Activated T-helper 1 cell treated with anti-CD3 and anti-CD28 coated beads, Interleukin-2, amount 50 U/mL, for 16 hours (primary cell): ENCODE measurements at places on chromosomes 11 and 22.
A peak's percentile ranks its signal among the peaks of the same experiment; 100 is the strongest.

DNA sequence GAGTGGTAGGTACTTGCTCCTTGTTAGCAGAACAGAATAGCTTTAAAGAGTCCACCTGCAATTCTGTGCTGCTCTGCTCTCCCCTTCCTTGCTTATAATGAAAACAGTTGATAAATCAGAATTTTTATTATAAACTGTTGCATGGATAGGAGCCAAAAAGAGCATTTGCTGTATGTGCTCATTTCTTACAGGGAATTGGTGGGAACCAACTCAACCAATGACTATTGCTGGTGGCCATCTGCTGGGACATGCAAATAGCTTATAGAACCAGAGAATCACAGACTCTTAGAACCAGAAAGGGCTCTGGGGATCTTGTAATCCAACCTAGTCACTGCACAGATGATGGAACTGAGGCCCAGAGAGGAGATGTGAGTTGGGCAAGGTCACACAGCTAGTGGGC lies 43.1 kb upstream of the NECTIN1 start:
- no peak for DNase-seq

- DNase-seq = no peak
Measured at GRCh38 chr11:70399681-70400112, 1.4 kb downstream of the CTTN start.

DNA sequence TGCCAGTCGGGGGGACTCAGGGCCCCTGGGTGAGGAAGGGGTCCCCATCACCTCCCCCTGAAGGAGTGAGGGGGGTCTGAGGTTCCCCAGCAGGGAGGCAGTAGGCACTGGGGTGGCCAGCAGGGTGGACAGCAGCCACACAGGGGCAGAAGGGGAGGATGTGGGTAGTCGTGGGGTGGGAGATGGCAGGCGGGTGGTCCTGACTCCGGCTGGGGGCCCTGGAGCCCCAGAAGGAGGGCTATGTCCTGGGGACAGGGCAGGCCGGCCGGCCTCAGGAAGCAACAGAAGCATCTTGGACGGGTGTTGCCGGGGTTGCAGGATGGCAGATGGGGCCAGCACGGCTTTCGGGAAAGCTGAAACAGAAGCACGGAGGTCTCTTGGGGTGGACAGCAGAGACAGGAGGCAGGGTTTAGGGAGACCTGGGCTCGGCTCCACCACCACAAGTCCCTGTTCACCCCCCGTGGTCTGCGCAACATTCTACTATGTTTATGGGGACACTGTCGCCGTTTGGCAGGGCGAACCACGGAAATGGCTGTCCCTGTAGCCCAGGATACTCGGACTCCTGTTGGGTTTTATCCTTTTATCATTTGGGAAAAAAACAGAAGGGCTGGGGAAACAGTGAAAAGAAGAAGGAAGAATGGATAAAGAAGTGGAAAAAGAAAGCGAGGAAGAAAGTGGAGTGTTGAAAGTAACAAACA lies 14.1 kb downstream of the VWCE start:
- no peak for DNase-seq

DNA sequence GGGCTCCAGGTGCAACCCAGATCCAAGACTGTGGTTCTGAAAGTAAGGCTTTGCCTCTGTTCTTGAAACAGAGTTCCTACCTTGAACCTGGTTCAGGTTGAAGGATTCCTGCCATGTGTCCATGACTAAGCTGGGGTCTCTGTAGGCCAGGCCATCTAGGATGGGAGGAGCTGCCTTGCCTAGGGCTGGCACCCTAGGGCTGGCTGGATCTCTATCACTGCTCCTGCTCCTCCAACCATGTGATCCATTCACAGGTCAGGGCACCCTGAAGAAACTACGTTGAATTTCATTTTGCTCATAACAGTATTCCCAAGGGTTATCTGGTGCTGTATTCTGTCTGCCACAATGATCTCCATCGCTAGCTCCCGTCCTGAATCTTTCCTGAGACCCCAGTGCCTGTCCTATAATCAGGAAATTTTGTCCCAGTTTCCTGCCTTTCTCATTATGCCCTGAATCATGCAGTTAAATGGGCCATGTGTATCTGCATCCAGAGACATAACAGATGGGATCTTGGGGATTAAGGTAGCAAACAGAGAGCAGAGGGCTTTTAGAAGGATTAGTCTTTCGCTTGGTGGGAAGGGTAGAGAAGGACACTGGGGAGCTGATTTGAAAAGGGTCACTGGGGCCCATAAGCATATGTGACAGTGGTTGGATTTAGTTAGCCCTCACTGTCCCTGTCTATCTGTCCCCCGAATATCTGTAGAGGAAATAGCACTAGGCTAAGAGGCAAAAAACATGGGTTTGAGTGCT lies 98.2 kb upstream of the MTMR2 start:
- DNase-seq = no peak

DNA sequence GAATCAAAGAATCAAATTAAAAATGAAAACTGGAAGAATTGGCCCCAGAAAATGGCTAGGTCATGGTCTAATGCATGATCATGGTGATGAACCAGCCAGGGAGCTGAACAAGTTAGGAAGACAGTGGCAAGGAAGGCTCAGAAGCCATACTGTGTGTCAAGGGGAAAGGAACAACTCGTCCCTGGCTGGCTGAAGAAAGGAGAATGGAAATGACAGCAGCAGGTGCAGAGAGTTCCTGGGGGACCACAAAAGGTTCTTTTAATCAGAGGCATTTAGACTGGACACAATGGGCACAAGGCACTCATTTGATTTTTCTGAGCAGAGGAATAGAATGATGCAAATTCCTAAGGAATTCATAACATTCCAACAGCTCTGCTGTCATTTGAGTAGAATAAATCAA lies 209.9 kb downstream of the LARGE1 start:
- no peak for DNase-seq

- DNase-seq = no peak
Measured at GRCh38 chr11:76735841-76736240, 47.3 kb upstream of the TSKU start.

DNA sequence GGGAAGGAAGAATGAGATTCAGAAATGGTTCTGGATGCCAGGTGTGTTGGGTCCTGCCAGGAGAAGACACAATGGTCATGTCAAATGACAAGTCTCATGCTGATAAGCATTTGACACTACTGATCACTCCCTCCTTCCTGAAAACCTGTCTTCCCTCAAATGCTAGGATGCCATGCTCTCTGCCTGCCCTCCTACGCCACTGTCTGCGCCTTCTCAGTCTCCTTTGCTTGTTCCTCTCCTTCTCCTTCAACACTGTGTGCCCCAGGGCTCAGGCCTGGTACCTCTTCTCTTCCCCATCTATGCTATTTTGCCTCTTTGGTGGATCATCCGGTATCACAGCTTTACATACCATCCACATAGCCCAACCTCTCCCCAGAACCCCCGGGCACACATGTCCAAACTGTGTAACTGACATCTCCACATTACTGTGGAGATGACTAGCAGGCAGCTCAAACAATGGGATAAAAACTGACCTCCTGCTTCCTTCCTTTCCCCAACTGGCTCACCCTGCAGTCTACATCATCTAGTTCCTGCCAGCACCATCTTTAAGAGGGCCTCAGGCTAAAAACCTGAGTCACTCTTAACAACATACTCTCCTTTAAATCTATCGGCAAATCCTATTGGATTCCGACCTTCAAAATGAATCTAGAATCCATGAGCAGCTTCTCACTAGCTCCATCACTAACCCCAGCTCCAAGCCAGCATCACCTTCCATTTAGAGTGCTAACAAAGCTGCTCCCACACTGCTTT lies 8.2 kb downstream of the AP1B1 start:
- no peak for DNase-seq

DNA sequence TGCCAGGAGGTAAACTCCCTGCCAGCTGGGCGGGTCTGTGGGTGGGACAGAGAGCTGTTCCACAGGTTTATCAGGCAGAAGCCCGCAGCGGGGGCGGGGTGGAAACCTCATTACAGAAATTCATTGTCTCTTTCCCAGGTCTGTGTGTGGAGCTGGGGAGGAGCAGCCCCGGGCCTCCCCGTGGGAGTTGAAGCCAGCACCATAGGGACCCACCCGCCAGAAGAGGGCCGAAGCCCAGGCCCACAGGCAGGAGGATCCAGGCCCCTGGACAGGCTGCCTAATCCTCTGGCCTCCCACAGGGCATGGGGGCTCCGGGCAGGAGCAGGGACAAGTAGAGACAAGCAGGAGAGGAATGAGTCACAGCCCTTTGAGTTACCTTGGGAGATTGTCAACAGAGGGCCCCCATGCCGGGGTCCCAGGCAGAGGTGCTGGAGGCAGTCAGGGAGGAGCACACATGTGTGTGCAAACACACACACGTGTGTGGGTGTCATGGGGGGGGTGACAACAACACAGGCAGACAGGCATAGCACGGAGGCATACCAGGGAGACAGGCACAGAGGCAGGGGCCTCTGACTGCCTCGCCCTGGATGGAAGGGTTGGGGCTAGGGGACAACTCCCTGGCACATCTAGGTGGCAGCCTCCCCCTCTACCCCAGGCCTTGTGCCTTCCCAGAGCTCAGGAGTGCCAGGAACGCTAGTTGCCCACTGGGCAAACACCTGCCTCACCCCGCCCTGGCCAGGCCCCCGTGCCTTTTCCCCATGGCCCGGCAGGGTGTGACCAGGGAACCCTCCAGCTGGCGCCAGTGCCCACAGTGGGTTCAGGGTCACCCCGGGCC lies 1.4 kb downstream of the CDC42BPG start:
- no peak for DNase-seq

GRCh38 chr11:12901272-12901671 lies 107.8 kb upstream of the RASSF10 start:
- DNase-seq = no peak

GRCh38 chr22:44382116-44383038 lies 69.6 kb upstream of the SHISAL1 start:
- DNase-seq = no peak

GRCh38 chr11:13680501-13681264 lies 12.2 kb downstream of the FAR1 start:
- DNase-seq = no peak

GRCh38 chr11:99687320-99687719 lies 666.6 kb downstream of the CNTN5 start:
- no peak for DNase-seq

GRCh38 chr11:235609-235996 lies 539 bp downstream of the SIRT3 start:
- peak; percentile 45 for DNase-seq

- no peak for DNase-seq
Measured at GRCh38 chr22:39317084-39317774, 2.2 kb downstream of the RPL3 start.

DNA sequence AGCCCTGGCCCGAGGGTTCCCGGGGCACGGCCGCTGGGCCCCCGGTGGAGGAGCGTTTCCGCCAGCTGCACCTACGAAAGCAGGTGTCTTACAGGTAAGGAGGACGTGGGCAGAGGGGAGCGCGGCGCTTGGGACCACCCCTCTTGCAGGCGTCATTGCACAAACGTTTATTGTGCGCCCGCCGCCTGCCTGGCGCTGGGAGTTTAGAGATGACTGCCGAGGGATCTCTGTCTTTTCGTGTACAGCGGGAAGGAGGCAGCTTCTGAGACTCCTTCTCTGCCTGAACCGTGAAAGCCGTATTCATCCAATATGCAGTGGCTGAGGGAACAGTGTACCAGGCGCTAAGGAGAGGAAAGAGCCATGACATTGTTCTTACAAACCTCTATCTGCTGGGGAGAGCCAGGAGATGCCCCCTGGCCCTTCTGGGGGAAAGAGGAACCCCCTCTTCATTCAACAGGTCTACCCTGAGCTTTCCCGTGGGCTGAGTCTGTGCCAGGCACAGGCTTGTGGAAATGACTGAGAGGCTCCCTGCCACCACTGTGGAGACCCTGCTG lies 13.8 kb upstream of the DGKZ start:
- no peak for DNase-seq
